ENCODE measurements at places on chromosomes 4 and X. TPM values are rescaled to one million over a fixed set of nuclear protein-coding genes. Genes with fewer than 3 reads are reported as not detected.

The FREM3 gene
- not detected for polyA plus RNA-seq

The SMIM10L2A gene
- polyA plus RNA-seq = 0.34 TPM

The POLN gene
- not detected for polyA plus RNA-seq

The STX18 gene
- 22.5 TPM for polyA plus RNA-seq

The TSR2 gene
- 51.7 TPM for polyA plus RNA-seq

The RASL11B gene
- not detected for polyA plus RNA-seq

The ADH1C gene
- polyA plus RNA-seq = not detected

The DMRTC1B gene
- not detected for polyA plus RNA-seq

The BCLAF3 gene
- 1.2 TPM for polyA plus RNA-seq

The HPSE gene
- 1.1 TPM for polyA plus RNA-seq

The GAGE1 gene
- not detected for polyA plus RNA-seq

The UGT8 gene
- polyA plus RNA-seq = not detected

The CXCR3 gene
- 34.3 TPM for polyA plus RNA-seq

The EVC2 gene
- polyA plus RNA-seq = not detected

The PASD1 gene
- not detected for polyA plus RNA-seq

The XAGE2 gene
- polyA plus RNA-seq = not detected

The NDST3 gene
- not detected for polyA plus RNA-seq

The PABPC1L2A gene
- polyA plus RNA-seq = not detected

The MAGEE1 gene
- 7.6 TPM for polyA plus RNA-seq

The IBSP gene
- polyA plus RNA-seq = not detected

The POF1B gene
- polyA plus RNA-seq = not detected

The NXF2B gene
- not detected for polyA plus RNA-seq

The CDX4 gene
- polyA plus RNA-seq = not detected

The FAM149A gene
- polyA plus RNA-seq = not detected

The VEGFC gene
- polyA plus RNA-seq = not detected

The DSPP gene
- polyA plus RNA-seq = not detected

The ZIC3 gene
- polyA plus RNA-seq = not detected
